ENCODE measurements at places on chromosomes 2 and 18. TPM values are rescaled to one million over a fixed set of nuclear protein-coding genes. Genes with fewer than 3 reads are reported as not detected.

DNA sequence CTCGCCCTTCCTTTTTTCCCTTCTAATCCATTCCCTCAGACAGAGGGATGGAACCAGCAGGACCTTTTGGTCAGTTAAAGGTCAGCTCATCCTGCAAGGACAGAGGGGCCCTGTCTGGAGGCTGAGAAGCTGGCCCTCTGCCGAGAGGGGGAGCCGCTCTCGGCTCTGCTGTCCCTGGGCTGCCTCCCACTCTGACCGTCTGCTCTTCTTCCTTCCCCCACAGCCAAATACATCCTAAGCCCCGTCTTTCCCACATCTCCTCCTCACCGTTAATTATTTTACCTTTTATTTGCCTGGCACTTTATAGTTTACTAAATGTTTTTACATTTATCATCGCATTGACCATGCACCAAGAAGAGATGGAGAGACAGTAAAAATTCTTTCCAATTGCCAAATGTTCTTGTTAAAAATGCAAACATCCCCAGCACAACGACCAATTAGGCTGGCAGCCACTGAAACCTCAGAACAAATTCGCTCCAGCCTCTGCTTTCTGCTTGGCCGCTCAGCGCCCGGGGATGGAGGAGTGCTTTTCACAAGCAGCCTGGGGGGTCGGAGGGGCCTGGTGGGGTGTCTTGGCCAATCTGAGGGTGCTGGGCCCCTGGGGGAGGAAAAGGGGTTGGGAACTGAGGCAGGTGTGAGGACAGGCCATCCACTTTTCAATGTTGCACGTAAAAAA, 123.7 kb downstream of the TNS1 start:
- no peak for DNase-seq

DNA sequence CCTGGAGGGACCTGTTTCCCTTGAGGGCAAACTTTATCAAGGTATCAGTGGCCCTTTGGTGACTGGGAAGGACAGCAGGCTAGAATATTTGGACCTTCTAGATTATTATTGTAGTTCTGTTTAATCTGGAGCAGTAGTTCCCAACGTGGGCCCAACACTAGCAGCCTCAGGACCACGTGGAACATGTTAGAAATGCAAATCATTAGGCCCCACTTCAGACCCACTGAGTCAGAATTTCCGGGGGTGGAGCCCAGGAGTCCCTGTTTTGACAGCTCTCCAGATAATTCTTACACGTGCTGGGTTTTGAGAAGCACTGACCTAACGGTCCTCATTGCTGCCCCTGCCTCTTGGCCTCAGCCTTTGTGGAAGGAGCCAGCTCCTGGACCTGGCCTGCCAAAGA, 25.5 kb upstream of the DYNC2LI1 start:
- DNase-seq: no peak

GRCh38 chr18:14933049-14933851, 185.3 kb downstream of the ANKRD30B start:
- peak; percentile 90 for DNase-seq

DNA sequence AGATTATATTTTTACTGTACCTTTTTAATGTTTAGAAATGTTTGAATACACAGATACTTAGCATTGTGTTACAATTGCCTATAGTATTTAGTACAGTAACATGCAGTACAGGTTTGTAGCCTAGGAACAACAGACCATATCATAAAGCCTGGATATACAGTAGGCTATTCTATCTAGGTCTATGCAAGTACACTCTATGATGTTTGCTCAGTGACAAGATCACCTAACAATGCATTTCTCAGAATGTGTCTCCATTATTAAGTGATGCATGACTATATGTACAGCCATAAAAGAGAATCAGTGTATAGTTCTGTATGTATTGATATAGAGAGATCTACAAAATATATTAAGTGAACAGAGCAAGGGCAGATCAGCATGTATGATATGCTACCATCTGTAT, 616.4 kb downstream of the XIRP2 start:
- no peak for DNase-seq

- no peak for DNase-seq
These were observed 41.5 kb upstream of the RPE start for GRCh38 chr2:209960676-209961630.

DNA sequence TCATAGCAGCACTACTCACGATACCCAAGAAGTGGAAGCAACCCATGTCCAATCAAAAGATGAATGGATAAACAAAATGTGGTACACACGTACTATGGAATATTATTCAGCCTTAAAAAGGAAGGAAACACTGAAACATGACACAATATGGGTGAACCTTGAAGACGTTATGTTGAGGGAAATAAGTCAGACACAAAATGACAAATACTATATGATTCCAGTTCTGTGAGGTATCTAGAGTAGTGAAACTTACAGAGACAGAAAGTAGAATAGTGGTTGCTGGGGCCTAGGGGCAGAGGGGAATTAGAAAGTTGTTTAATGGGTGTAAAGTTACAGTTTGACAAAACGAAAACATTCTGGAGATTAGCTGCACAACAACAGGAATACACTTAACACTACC, 24.7 kb downstream of the TLK1 start:
- no peak for DNase-seq

- DNase-seq: no peak
These were observed 6.5 kb downstream of the RPIA start for GRCh38 chr2:88698027-88698413.

- DNase-seq: no peak
These were observed 188.3 kb upstream of the SLC39A10 start for GRCh38 chr2:195468771-195469170.

- no peak for DNase-seq
These were observed 48.6 kb downstream of the DDX1 start for GRCh38 chr2:15640261-15640711.

DNA sequence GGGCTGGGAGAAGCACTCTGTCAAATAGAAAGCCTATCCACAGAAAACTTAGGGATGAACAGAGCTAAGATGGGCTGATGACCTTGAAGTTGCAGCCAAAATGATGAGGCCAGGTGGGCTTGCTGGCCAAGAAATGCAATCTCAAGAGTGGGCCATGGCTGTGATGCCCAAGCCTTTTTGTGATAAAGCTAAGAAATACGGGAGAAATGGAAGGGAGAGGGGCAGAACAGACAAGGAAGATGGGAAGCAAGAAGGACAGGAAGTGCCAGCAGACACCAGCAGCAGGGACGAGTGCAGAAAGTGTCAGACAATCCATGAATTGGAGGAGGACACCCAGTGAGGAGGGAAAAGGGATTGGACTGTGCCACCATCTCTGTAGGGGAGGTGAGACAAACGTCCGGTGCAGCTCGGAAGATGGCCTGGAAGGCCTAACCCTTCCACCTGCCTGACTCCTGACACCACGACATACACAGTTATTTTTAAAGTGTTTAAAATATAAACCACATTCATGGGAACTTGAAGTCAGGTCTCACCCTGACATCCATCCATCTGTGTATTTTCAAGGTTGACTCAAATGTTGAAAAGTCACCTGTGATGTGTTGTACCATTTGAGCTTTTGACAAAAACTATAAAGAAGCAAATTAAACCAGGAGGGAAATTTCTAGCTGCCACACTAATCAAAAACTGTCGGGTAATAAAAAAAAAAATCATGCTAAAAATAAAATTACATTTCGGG, 105.5 kb downstream of the BCL2 start:
- DNase-seq: no peak

- no peak for DNase-seq
These were observed 77.5 kb downstream of the GFPT1 start for GRCh38 chr2:69309351-69310110.

The C2orf66 gene
- total RNA-seq: not detected

The CD207 gene
- 2.5 TPM for total RNA-seq

The CCDC148 gene
- not detected for total RNA-seq

The EIF2AK3 gene
- 19.6 TPM for total RNA-seq

The UGT1A4 gene
- 0.98 TPM for total RNA-seq

The GALNT5 gene
- 3.2 TPM for total RNA-seq

The EFR3B gene
- total RNA-seq: 1.5 TPM
